Left ventricle myocardium superior (tissue), 1 donor: ENCODE measurements at places on chromosomes 5 and 9. TPM values are rescaled to one million over a fixed set of nuclear protein-coding genes. Genes with fewer than 3 reads are reported as not detected.
A peak's percentile ranks its signal among the peaks of the same experiment; 100 is the strongest.

DNA sequence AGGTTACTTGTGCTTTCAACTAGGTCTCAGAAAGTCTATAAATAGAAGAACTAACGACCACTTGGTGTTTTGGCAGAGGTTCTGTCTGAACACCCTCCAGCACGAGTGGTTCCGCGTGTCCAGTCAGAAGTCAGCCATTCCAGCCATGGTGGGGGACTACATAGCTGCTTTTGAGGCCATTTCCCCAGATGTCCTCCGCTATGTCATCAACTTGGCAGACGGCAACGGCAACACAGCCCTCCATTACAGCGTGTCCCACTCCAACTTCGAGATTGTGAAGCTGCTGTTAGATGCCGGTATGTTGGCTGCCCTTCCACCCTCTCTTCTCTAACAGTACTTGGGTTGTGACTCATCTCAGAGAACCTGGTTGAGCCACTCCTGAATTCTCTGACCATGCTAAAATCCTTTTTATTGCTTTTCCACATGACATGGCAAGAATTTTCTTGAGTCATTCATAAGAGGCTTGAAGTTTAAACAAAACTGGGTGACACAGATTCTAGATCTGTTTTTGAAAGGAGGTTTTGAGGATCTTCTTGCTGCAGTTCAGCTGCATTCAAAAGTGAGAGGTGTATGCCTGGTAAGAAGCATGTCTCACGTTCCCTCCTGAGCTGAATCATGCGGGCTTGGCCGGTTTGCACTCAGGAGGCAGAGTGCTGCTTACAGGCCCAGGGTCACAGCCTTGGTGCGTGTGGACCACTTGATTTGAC, 103.1 kb upstream of the DMRT1 start:
- peak; percentile 74 for DNase-seq

Gene PDCD1LG2
- total RNA-seq, result 2.3 TPM

Gene TAS2R1
- total RNA-seq, result not detected

Gene GABRA1
- total RNA-seq, result not detected
